ENCODE measurements at places on chromosomes 2 and 18.

DNA sequence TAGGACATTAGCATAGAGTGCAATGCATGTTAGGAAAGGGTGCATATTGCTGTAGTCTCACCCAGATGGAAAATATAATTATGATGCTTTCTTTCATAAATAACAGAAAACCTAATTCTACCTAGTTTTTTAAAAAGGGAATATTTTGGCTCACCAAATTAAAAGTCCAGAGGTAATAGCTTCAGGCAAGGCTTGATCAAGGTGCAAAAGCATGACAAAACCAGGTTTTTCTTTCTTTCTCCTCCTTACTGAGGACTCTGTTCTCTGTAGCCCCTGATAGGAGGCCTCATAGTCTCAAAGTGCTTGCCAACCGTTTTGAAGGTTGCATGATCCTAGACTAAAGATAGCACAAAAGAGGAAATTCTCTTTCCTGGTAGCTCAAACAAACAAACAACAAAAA, 349.9 kb downstream of the CTNNA2 start:
- DNase-seq: no peak

- DNase-seq: no peak
Measured at GRCh38 chr2:130328710-130329109, 14.0 kb upstream of the IMP4 start.

DNA sequence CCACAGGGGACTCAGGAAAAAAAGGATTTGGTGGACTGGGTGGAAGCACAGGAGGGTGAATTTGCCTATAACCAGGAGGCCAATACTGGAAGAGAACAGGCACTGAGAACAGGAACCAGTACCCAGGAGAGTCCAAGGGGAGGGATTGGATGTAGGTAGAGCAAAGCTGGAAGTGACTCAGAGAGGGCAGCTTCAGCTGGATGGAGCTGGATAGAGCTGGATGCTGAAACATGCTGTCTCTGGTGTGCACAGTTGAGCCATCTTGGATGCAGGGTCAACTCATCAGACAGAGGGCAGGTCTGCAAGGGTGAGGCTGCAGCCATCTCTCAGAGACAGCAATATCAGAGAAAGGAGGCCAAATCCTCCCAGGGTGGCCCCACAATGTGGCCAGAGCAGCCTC, 134.0 kb downstream of the GALNT14 start:
- no peak for DNase-seq

DNA sequence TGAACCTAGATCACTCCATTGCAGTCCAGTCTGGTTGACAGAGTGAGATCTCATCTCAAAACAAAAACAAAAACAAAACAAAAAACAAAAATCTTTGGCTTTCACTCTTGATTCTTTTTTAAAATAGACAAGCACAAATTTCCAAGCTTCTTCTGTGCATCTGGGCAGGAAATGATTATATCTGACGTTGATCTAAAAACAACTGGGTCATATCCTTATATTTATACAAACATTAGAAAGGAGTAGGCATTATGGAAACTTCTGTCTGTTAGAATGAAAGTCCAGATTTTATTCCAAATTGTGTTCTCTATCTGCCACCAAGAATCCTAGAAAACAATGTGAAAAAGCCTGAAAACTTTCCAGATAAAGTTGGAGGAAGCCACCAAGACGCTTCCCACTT, 26.2 kb upstream of the PMAIP1 start:
- DNase-seq: no peak

DNA sequence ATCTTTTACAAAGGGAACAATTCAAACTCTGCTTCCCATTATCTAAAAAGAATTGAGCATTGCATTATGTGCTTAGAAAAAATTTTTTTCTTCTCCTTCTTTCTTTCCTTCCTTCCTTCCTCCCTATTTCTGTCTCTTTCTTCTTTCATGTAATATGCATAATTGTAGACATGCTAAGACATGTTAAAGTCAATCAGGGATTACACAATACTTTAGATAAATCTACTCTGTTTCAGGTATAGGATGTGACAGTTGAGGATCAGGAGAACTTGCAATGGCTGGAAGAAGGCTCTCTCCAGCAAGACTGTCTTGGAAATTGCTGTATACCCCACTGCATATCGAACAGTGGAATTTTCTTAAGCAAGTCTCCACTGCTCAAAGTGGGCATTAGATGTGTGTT, 9.0 kb upstream of the SPAG16 start:
- DNase-seq: no peak

GRCh38 chr2:219392754-219393153, 5.0 kb upstream of the DNPEP start:
- no peak for DNase-seq

- DNase-seq: no peak
Measured at GRCh38 chr2:44398243-44398897, 36.6 kb downstream of the CAMKMT start.

- DNase-seq: no peak
Measured at GRCh38 chr18:37246779-37247340, 318.7 kb downstream of the CELF4 start.
